ENCODE measurements at places on chromosomes 13 and 19.

DNA sequence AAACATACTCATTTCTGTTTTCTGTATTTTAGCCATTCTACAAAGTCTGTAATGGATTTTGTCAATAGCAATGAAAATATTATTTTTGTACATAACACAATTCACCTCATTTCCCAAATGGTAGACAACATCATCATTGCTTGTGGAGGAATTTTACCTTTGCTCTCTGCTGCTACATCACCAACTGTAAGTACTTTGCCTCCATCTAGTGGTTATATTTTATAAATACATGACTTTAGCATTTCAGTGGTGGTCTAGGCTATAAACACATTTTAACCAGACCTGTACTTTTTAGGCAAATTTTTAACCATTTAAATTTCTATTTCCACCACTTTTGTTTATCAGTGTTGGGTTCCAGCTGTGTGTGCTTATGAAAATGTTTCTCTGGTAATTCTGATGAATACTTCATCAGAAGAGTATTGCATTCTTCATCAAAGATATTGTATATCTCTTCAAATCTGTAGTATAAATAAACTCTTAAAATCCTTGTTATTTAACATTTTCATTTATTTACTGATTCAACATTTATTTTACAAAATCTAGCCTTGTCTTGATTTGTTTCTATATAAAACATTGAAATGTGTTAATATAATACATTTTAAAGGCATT lies 222.4 kb downstream of the NBEA start:
- peak; percentile 45 for ATAC-seq

DNA sequence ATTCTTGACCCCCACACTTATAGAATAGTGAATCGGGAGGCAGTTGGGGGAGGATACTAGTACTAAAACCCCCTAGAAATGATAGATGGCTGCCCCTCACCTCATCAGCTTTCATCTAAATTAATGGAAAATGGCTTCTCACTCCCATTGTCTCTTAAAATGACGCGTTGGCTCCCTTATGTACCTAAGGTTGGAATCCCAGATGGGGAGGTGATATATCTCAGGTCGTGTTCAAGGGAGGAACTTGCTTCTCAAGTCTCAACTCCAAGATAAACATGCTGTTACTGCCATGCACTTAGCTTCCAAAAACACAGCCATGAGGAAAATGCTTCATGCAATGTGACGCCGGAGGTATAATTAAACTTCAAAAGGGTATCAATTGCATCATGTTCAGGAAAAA lies 18.8 kb upstream of the UBE2L5 start:
- no peak for ATAC-seq

- no peak for ATAC-seq
Observed at GRCh38 chr13:73842626-73843025, 291.6 kb downstream of the KLF12 start.

- no peak for ATAC-seq
Observed at GRCh38 chr13:101450749-101451130, 1.7 kb upstream of the ITGBL1 start.

DNA sequence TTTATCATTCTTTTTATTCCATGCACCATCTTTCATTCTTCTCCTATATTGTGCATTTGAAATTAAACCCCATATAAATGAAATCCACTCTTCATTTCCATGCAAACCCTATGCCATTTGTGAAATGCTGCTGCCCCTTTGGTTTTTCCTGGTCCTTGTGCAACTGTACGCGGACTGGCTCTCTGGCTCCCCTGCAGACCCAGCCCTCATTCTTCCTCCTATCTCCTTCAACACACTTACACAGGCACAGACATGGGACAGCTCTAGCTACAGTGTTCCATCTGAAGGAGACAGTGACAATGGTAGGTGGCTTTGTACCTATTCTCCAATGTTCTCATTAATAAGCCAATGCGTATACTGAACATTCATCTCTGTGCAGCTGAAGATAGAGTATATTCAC lies 81.6 kb downstream of the ESD start:
- no peak for ATAC-seq

DNA sequence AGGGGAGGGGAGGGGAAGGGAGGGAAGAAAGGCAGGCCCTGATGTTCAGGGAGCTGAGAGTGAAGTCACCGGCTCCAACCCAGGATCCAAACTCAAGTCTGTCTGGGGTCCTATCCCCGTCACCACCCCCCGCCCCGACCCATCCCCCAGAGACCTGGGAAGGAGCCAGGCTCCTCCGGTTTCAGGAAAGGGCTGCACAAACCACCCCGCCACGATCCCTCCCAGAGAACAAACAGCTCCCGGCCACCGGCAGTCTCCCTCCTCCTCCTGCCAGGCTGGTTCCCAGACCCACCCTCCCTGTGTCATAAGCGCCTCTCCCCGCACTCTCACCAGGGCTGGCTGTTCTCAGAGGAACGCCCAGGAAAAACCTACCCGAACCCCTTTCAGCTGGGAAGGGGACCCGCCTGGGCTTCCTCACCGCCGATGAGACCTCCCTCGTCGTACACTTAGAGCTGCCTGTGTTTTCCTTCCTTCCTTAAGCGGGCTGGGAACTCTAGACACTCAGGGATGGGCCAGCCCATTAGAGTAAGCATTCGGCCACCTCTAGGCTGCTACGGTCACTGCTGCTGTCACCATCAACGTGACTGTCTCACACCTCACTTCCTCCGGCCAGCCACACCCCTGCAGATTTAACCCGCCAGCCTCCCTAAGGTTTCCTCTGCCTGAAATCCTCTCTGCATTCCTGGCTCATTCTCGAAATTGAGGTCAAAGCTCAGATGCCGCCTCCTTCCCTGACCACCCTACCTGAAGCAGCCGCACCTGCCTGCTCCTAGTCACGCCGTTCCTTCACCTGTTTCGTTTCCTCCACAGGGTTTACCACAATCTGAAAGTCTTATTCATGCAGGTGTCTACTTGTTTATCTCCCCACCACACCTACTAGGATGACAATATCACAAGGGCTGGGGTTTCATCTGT lies 6.3 kb upstream of the RDH13 start:
- peak; percentile 64 for ATAC-seq
